Cerebellum (tissue), 4 donors: ENCODE measurements at places on chromosomes 11 and 22. TPM values are rescaled to one million over a fixed set of nuclear protein-coding genes. Genes with fewer than 3 reads are reported as not detected.

GPR83 gene
- total RNA-seq = 3.6 TPM

SPTBN2 gene
- total RNA-seq = 93.8 TPM

SYT8 gene
- total RNA-seq = not detected

MOV10L1 gene
- 2.7 TPM for total RNA-seq

OSBP2 gene
- 26.7 TPM for total RNA-seq

KRTAP5-3 gene
- not detected for total RNA-seq

CEP164 gene
- 35.1 TPM for total RNA-seq

KDM4D gene
- total RNA-seq = 1.8 TPM

OR52N4 gene
- total RNA-seq = not detected
